ENCODE measurements at places on chromosomes 13 and 19. TPM values are rescaled to one million over a fixed set of nuclear protein-coding genes. Genes with fewer than 3 reads are reported as not detected.

The ERICH4 gene
- total RNA-seq, result not detected

- H3K4me3 ChIP-seq, result no peak overlapping the region
- no peak overlapping the region for H3K27ac ChIP-seq
- no peaks in the 10 kb centered on the region for H3K27me3 ChIP-seq
- no peak for DNase-seq
- no peaks in the 10 kb centered on the region for H3K4me1 ChIP-seq
Observed at GRCh38 chr13:30443957-30444404, 21.7 kb downstream of the UBE2L5 start.

DNA sequence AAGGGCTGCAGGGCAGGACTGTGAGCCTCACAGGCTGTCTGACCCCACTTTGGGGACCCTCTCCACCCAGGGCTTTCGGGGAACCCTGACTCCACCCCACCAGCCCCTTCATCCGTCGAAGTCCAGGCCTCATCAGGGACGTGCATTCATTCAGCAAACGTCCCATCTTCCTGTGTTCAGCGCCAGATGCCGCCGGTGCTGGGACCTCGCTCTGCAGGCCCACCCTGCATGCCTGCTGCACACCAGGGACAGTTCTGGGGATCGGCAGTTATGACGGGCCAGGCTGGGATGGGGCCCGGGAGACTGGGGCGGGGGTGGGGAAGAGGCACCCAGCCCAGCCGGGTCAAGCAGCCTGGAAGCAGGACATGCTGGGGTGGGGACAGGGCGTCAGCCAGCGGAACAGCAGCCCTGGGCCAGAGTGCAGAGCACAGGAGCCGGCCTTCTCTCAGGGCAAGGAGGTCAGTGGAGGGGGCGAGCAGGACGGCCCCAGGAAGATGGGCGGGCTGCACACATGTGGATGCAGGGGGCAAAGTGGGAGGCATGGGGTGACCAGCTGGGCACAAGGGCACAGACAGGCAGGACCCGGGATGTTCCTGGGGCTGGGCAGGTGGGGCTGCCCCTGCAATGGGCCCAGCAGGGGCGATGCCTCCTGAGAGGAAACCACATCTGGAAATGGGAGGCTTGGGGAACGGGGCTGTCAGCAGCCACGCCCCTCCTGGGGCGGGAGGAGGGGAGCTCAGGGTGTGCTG, 5.1 kb downstream of the GAMT start:
- H3K27ac ChIP-seq, result no peak overlapping the region
- H3K4me3 ChIP-seq, result no peak overlapping the region
- H3K4me1 ChIP-seq, result peaks cover 36% of the 10 kb centered on the region
- no peaks in the 10 kb centered on the region for H3K27me3 ChIP-seq
- H3K36me3 ChIP-seq, result no peaks in the 10 kb centered on the region

GRCh38 chr13:86892330-86892729, 778.8 kb upstream of the SLITRK5 start:
- no peak overlapping the region for H3K27ac ChIP-seq
- no peaks in the 10 kb centered on the region for H3K27me3 ChIP-seq
- no peaks in the 10 kb centered on the region for H3K4me1 ChIP-seq
- H3K4me3 ChIP-seq, result no peak overlapping the region
- no peaks in the 10 kb centered on the region for H3K36me3 ChIP-seq

DNA sequence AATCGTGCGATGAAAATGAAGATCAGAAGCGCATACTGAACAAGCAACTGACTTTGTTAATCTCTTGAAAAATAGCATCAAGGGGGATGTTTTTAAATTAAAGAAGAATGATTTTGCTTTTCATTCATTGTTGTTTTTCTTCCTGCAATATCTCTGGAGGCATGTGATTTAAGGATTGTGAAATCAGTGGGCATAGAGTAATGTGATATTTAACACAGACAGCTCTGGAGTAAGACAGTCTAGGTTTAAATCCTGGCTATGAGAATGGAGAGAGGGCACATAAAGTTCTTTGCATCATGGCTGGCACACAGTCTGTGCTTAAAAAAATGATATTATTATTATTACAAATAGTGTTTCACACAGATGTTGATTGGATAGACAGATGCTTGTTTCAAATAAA, 243.1 kb upstream of the NBEA start:
- no peak overlapping the region for H3K27ac ChIP-seq
- no peaks in the 10 kb centered on the region for H3K36me3 ChIP-seq
- no peak overlapping the region for H3K4me3 ChIP-seq
- no peaks in the 10 kb centered on the region for H3K4me1 ChIP-seq

GRCh38 chr19:39046037-39046821, 13.9 kb upstream of the FBXO27 start:
- H3K4me1 ChIP-seq, result no peaks in the 10 kb centered on the region
- H3K27ac ChIP-seq, result no peak overlapping the region
- H3K36me3 ChIP-seq, result no peaks in the 10 kb centered on the region
- no peak overlapping the region for H3K4me3 ChIP-seq

DNA sequence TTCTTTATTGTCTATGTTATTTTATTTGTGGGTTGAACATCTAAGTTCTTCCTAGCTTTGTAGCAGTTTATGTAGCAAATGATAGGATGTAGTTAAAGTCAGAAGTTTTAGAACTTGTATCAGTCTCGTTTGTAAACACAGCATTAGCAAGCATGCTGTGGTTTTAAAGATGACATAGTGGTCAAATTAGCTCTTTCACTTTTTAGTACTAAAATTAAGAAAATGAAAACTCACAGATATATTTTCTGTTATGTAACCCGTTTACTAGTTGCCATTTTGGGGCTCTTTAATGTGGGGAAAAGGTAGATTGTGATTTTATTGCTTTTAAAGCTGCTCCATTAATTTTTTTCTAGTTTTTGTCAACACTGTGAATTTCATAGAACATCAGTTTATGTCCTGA, 216.5 kb downstream of the PCCA start:
- H3K27me3 ChIP-seq, result no peaks in the 10 kb centered on the region
- no peak overlapping the region for H3K4me3 ChIP-seq
- no peaks in the 10 kb centered on the region for H3K4me1 ChIP-seq
- H3K36me3 ChIP-seq, result no peaks in the 10 kb centered on the region
- DNase-seq, result no peak

GRCh38 chr13:48322294-48322693, 18.7 kb downstream of the RB1 start:
- no peak overlapping the region for H3K27ac ChIP-seq
- H3K4me1 ChIP-seq, result no peaks in the 10 kb centered on the region
- no peaks in the 10 kb centered on the region for H3K36me3 ChIP-seq
- H3K27me3 ChIP-seq, result no peaks in the 10 kb centered on the region
- DNase-seq, result no peak

- no peaks in the 10 kb centered on the region for H3K36me3 ChIP-seq
- DNase-seq, result no peak
- no peak overlapping the region for H3K4me3 ChIP-seq
- H3K4me1 ChIP-seq, result peaks cover 11% of the 10 kb centered on the region
- H3K27me3 ChIP-seq, result no peaks in the 10 kb centered on the region
Observed at GRCh38 chr19:52227196-52227940, 37.5 kb downstream of the PPP2R1A start.

GRCh38 chr13:31891472-31891871, 140.1 kb upstream of the FRY start:
- H3K4me1 ChIP-seq, result peaks cover 7% of the 10 kb centered on the region
- H3K27me3 ChIP-seq, result no peaks in the 10 kb centered on the region
- no peaks in the 10 kb centered on the region for H3K36me3 ChIP-seq
- H3K27ac ChIP-seq, result no peak overlapping the region
- no peak for DNase-seq
- H3K4me3 ChIP-seq, result no peak overlapping the region
